ENCODE measurements at places on chromosomes 2 and 18.

GRCh38 chr2:2187196-2187595, 143.9 kb downstream of the MYT1L start:
- no peak for DNase-seq

DNA sequence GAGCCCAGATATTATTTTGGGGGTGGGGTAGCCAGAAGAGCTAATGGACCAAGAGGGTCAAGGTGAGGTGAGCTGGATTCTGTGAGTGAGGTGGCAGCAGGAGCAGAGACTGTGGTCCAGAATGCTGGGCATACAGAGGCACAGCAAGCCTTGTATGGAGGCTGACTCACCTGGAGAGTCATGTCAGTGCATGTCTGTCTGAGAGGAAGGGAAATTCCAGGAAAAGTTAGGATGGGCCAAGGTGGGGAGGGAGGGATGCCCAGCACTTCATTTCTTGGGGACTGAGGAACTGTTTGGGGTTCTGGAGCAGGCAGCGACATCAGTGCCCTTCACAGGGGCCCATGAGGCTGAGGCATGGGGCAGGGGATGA, 21.1 kb downstream of the PER2 start:
- no peak for DNase-seq

- no peak for DNase-seq
Measured at GRCh38 chr2:86302320-86302719, 35.1 kb downstream of the REEP1 start.

DNA sequence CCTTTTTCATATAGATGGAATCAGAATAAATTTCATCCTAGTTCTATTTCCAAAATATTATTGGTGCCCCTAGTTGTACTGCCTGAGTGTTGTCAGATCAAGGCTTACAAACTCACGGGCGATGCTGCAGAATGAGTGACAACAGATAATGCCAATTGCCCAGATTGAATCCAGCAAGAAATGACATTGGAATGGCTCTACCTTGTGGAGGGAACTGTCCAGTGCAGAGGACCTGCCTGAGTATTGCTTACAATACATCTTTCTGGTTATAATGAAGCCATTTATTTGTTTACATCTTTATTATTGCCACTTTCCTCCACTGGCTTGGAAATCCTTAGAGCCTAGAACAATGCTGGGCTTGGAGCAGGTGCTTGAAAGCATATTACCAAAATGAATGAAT, 7.8 kb upstream of the IL1R2 start:
- no peak for DNase-seq

DNA sequence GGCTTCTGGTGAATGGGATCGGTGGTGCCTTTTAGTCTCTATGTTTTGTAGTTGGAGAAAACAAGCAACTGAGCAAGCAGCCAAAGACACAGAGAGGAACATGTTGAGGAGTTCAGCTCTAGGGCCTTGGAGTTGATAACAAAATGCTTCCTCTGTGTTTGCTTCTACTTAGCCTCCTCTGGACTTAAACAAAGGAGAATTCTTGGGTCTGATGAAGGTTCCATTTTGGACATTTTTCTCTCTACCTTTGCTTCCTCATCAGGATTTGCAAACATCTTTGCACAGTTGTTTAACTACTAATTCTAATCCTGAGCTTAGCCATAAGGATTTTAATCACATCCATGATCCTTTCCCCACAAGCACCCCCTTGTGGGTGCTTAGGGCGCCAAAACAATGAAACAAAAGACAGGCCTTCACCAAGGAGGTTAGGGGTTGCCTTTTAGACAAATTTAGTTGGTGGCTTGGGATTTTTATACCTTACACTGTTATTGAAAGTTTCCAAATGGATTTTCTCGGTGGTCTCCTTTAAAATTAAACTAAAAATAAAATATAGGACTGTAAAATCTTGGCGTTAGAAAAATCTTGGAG, 148.5 kb upstream of the SATB2 start:
- no peak for DNase-seq

All from stimulated activated CD8-positive, alpha-beta memory T cell treated with anti-CD3 and anti-CD28 coated beads, Interleukin-15, amount 100 ng/mL, for 48 hours (primary cell).